ENCODE measurements at places on chromosomes 16 and 17. TPM values are rescaled to one million over a fixed set of nuclear protein-coding genes. Genes with fewer than 3 reads are reported as not detected.

DNA sequence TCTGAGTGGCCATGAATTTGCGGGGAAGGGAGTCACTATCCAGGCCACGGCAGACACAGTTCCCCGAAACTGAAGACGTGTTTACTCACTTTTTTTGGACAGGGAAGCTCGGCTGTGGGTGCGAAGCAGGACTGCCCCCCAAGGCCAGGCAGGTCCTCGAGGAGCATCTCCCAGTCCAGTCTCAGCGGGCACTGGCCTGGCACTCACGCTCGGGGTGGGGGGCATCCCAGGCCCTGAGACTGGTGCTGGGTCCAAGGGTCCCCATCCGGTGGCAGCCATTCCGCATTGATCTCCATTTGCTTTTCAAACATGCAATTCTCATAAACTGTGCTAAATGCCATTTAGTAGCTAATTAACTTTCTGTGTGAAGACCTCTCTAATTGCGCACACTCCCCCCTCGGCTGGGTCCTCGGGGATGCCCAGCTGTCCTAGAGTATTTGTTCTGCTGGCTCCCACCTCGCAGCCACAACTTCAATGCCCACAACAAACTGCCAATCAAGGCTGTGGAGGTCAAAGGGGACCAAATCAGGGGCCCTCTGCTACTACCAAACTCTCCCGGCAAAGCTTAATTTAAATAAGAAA lies 50.2 kb downstream of the TBC1D16 start:
- DNase-seq: no peak

DNA sequence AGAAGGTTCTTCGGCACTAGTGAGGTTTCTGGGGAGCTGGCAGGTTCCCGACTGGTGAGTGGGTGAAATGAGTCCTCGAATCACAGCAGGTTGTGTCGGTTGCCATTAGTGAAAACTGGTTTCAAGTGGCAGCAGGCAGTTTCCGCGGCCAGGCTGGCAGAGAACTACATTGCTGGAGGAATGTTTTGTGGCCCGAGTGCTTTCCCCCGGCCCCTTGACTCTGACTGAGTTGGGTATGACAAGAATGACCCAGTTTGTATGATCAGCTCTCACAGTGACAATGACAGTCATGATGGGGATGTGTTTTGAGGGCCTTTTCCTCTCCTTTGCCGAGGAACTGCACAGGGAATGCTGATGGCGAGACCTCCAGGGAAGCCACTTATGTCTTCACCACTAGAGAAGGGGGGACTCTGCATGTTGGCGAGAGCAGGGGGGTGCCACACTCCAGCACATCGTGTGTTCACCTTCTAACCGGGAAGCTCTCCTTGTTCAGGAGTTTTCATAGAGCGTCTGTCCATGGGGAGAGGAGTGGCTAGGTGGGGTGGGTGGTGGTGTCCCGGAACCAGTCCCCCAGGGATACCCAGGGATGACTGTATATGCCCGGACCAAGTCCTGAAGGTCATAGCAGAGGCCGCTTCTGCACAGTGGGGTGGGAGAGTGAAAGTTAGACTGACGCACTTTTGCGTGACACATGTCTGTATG lies 206.0 kb upstream of the CHMP6 start:
- DNase-seq: no peak

GRCh38 chr16:7405166-7405565 lies 72.5 kb downstream of the RBFOX1 start:
- no peak for DNase-seq

DNA sequence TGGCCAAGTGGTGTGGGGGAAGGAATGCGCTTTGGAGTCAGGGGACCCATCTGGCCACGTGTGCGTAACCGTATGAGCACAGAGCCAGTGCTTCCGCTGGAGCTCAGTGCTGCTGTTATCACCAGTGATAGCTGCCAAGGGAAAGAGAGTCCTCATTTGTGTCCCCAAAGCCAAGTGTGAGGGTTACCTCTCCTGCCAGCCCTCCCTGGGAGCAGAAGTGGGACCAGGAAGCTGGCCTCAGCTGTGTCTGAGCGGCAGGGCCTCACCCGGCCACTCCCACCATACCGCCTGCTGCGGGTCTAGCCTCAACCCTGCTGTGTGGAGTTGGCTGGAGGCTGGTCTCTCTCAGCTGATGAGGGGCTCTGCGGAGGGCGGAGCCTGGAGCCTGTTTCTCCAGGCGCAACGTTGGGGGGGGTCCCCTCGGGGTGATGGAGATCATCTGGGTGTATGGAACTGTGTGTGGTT lies 44.5 kb downstream of the MEAK7 start:
- DNase-seq: no peak

DNA sequence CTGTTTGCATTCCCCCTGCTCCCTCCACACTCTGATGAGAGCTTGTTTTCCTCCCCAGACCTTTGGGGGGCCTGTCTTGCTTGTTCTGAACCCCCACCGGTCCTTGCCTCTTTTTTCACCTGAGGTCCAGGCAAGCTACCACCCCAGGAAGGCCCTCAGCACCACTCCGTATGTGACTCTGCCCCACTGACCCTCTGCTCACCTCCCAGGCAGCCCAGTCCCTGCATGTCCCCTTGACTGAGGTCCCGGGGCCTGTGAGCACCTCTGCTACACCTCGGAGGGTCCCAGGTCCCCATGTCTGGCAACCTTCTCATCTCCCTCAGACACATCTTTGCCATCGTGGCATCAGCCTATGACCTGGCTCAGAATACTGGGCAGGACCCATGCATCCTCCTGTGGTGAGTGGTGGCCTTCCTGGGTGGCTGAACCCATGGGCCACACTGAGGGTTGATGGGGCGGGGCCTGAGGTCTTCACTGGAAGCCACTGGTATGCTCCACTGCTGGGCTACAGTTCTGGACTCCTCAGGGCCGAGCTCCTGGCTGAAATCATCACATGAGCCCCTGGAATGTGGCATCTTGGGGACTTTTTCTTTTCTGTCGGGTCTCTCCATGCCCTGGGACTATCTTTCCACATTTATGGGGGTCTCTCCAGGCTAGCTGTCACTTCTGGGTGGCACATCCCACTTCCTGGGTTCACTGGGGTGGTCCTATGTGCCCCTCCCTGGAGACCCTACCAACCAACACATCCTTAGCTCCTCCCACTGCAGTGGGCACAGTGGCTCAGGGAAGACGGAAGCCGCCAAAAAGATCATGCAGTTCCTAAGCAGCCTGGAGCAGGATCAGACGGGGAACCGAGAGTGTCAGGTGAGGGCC lies 3.5 kb downstream of the MYO15B start:
- no peak for DNase-seq

DNA sequence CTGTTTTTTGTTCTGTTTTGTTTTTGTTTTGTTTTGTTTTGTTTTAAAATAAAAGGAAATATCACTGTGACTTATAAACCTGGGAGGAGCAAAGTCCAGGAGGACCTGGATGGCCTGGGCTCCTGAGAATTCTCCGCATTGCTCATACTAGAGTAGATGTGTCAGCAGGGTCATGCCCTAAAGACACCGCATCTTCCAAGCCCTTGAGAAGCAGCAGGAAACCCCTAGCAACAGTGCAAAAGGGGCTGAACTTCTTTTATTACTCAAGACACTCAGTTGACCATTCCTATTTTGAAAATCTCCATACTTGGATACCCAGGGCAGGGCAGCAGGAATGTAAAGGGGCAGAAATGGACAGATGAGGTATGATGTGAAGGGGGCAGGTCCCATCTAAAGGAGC lies 51.8 kb downstream of the SYT17 start:
- no peak for DNase-seq

DNA sequence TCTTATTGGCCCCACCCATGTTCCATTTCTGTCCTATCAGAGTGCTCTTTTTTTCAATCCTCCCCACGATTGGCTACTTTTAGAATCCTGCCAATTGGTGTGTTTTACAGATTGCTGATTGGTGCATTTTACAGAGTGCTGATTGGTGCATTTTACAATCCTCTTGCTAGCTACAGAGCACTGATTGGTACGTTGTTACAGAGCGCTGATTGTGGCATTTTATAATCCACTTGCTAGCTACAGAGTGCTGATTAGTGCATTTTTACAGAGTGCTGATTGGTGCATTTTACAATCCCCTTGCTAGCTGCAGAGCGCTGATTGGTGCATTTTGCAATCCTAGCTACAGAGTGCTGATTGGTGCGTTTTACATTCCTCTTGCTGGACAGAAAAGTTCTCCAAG lies 9.5 kb upstream of the CCL17 start:
- DNase-seq: no peak

DNA sequence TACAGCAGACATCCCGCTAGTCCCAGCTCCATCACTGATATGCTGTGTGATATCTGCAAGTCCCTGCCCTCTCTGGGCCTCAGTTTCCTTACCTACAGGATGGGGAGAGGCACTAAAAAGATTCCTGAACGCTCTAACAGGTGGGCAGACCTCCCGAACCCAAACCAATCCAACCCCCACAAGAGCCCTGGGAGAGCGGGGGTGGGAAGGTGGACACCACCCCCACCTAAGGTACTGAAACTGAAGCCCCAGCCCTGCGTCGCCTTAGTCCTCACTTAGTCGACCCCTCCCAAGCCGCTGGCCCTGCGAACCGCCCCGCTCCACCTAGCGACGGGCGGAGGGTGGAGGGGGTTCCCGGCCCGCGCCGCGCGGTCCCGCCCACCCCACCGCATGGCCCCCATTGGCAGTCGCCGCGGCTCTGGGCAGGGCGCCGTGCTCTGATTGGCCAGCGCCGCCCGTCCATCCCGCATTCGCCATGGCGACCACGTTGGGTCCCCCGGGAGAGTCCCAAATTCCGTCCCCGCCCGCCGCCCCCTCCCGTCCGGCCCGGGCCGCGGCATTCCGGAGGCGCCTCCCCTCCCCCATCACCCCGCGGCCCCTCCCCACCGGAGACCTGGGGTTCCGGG lies 578 bp downstream of the CCDC102A start:
- DNase-seq: no peak

DNA sequence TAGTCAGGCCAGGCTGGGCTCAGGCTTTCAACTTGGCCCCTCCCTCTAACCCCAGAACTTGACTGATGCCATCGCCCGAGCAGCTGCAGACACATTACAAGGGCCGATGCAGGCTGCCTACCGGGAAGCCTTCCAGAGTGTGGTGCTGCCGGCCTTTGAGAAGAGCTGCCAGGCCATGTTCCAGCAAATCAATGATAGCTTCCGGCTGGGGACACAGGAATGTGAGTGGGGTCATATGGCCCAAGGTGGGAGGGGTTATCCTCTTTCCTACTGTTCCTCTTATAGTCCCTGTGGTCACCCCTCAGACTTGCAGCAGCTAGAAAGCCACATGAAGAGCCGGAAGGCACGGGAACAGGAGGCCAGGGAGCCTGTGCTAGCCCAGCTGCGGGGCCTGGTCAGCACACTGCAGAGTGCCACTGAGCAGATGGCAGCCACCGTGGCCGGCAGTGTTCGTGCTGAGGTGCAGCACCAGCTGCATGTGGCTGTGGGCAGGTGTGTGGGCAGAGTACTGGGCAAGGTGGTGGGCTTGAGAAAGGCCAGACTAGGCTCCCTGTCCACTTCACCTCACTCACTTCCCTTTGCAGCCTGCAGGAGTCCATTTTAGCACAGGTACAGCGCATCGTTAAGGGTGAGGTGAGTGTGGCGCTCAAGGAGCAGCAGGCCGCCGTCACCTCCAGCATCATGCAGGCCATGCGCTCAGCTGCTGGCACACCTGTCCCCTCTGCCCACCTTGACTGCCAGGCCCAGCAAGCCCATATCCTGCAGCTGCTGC lies 2.1 kb upstream of the NRN1L start:
- DNase-seq: no peak

DNA sequence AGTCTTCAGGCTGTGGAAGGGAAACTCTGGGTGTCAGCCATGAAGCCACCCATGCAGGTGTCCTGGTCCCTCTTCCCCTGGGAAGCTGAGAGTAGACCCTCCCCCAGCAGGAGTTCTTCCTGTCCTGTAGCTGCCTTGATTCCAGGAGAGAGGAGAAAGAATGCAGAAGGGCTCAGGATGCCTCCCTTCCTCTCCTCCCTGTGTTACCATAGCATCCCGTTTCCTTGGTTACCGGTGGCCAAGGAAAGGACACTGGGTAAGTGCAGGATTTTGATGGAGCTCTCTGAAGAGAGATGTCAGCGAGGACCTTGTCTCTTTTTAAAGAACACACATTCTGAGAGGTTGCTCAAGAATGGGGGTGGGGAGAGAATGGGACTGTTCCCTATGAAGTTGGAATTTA lies 304.1 kb upstream of the N4BP1 start:
- no peak for DNase-seq

- DNase-seq: no peak
These were observed 25.3 kb upstream of the BRD7 start for GRCh38 chr16:50393858-50394802.

Gene ANKFN1
- total RNA-seq: not detected

Gene TPSAB1
- not detected for total RNA-seq

Gene MAP3K14
- 5.1 TPM for total RNA-seq

Gene CTF1
- 0.19 TPM for total RNA-seq

Gene LRRC37A
- total RNA-seq: 0.78 TPM

Gene RNF222
- not detected for total RNA-seq

Gene UBALD2
- 25.7 TPM for total RNA-seq

Gene IL32
- total RNA-seq: 1,559 TPM

Gene NEUROD2
- total RNA-seq: not detected

Gene TBC1D3G
- not detected for total RNA-seq

Gene TAX1BP3
- total RNA-seq: 402 TPM
